Hippocampal formation (tissue), 2 donors: ENCODE measurements at places on chromosomes 12 and 14.

DNA sequence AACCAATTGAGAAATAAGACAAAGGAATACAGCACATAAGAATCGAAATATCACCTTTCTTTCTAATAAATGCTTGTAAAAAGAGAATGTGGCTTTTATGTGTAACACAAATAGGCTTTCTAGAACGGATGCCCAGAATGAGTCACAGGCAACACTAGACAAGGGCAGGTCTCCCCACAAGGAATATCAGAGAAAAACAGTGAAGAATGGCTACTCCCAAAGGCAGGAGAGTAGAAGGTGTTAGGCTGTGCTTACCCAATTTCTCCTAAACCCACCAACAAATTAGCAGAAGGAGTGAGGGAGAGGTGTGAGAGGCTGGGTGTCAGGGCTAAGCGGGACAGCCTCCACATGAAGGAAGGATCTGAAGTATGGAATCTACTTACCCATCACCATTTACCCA lies 55.2 kb downstream of the GALNT4 start:
- DNase-seq: no peak

- no peak for DNase-seq
These were observed 18.8 kb downstream of the BCL11B start for GRCh38 chr14:99252940-99253868.

DNA sequence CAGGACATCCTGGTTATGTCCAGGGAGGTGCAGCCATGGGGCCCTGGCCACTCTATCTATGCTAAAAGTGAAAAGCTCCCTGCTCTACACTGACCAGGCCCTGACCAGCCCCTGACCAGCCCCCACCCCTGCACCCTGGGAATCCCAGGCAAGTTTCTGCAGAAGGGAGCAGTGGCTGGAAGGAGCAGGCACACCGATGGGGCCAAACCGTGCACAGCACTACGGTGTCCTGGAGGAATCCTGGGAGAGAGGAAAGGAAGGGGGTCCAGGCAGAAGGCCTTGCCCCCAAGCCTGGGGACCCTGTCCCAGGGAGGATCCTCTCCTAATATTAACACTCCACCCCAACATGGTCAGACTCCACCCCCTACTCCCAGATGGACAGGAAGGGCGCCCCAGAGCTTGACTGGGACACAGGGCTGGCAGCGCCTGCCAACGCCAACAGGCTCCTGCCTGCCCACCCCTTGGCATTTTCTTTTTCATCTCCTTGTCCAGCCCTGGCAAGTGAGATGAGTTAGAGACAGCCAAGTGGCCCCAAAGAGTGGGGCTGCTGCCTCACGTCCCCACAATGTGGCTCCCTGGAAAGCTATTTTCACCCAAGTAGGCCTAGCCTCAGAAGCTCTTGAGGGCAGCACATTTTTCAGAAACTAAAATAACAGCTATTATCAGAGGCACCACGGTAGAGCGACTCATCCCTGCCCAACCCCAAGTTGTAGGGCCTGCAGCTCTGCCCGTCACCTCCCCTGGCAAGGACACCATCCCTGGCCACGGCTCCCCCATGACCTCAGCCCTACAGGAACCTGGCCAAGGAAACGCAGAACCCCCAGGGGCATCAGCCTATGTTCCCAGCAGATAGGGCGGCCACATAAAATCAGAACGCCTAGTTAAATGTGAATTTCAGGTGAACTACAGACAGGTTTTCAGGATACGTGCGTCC lies 82.6 kb downstream of the SCARB1 start:
- no peak for DNase-seq

DNA sequence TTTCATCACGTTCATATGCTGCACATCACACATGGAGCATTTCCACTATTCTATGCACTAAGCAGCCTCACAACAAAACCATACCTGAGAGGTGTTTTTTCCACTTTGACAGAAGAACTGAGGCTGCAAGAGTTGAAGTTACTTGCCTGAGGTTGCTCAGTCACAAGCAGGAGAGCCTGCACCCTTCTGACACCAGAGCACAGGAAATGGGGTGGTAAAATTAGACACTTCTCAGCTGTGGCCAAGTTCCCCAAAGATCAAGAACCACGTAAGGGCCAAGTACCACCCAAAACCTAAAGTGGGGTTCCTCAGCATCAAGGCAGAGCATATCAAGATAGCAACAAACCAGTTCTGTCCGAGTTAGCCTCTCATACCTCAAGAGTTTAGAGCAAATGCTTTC lies 185.8 kb downstream of the CAPZA3 start:
- DNase-seq: no peak

GRCh38 chr14:58270628-58271027 lies 26.0 kb downstream of the PSMA3 start:
- no peak for DNase-seq

- DNase-seq: no peak
These were observed 90.6 kb upstream of the LRIG3 start for GRCh38 chr12:59010941-59011340.

DNA sequence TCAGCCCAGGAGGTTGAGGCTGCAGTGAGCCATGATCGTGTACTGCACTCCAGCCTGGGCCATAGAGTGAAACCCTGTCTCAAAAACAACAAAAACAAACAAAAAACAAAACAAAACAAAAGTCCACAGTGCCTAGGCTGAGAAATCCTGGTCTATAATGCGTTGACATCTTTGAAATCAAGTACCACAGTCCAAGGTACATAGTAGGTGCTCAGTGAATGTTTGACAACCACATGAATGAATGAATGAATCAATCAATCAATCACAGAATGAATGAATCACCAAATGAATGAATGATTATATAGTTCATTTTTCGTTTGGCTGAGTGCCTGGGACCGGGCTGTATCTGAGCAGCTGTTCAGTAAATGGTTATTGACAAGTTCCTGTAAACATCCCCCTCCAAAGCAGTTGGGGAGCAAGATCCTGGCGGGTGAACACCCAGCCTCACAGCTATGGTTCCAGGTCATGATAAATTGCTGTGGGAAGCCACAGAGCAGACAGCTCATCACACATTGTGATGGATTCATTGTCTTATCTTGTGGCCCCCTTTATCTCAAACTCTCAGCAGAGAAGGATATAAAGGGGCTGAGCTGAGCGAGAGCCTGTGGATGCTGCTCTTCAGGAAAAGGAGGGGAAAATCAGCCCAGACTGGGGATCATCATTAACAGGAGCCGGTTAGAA lies 30.4 kb upstream of the IFT81 start:
- DNase-seq: no peak

DNA sequence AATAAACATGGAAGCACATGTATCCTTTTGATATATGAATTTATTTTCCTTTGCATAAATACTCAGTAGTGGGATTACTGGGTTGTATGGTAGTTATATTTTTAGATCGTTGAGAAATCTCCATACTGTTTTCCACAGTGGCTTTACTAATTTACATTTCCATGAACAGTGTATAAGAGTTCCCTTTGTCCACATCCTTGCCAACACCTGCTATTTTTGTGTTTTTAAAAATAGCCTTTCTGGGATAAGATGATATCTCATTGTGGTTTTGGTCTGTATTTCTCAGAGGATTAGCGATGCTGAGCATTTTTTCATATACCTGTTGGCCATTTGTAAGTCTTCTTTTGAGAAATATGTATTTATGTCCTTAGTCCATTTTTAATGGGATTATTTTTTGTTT lies 329.2 kb upstream of the KITLG start:
- DNase-seq: no peak

- no peak for DNase-seq
These were observed 124.2 kb downstream of the PAWR start for GRCh38 chr12:79566452-79567174.

- DNase-seq: no peak
These were observed 20.5 kb downstream of the IFNG start for GRCh38 chr12:68139001-68139400.
